ENCODE measurements at places on chromosomes 7 and 10.

DNA sequence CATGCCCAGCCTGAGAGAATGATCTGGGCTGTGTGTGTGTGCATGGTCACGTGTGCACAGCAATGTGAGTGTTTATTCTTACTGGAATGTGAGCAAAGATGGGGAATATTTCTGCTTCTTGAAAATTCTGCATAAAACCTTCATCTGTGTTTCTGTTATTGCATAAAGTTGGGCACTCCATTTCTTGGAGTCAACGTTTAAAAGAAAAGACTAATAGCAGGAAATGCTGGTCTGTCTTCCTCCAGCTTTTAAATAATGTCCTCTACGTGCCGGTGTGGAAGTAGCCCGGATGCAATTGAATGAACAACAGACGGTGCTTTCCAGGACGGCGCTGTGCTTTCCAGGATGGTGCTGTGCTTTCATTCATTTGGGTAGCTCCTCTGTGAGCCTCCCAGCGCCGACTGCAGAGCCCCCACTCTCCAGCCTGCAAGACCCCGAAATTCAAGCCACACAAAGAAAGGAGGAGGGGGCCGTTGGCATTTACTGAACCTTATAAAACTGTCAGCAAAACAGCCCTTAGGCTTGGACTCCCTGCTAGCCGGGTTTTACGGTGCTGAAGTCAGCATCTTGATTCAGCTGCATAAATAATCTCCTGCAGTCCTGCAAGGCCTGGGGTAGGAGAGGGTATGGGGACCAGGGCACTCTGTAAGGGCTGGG is 158.2 kb upstream of the PRKCQ start:
- DNase-seq: no peak

GRCh38 chr7:2276107-2276506 is 34.1 kb downstream of the NUDT1 start:
- DNase-seq: no peak

- DNase-seq: no peak
These were observed 7.5 kb upstream of the OPTN start for GRCh38 chr10:13092291-13093102.

- no peak for DNase-seq
These were observed 54.6 kb upstream of the OPN4 start for GRCh38 chr10:86599729-86600128.

DNA sequence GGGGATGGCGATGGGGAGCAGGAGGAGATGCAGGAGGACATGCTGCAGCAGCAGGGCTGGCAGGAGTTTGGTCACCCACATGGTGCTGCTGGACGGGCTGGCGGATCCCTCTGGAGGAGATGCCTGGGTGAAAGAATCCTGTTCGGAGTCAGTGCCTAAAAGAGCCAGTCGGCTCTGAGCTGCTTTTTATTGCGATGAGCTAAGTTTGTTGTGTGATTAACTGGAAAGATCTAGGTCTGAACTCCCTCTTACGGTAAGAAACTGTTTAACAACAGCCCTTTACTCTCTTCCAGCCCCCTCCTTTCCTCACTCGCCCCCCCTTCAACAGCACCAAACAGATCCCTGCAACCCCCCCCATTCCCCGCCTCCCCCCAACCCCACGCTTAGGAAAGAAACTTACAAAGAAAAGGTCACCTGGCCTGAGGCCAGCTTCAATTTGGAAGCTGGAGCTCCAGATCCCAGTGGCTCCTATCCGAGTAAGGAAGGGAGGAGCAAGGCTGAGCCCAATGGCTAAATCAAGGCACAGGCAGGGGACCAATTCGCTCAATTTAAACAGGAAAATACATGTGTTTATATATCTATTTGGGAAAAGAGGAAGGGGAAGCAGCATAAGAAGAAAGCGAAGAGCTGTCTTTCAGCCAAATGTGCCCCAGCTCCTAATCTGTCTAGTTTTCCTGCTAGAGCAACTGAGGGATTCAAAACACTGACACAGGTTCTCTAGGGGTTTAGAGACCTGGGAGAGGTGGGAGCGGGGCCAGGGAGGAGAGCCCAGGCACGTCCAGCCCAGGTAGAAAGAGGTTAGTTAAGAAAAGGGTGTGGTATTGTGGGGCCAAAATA is at the start of gene HGF:
HGF (minus strand) TSS at position 157 of the 837 bp plus-strand sequence; CDS start at position 81, 76 bp downstream.
- DNase-seq: no peak

DNA sequence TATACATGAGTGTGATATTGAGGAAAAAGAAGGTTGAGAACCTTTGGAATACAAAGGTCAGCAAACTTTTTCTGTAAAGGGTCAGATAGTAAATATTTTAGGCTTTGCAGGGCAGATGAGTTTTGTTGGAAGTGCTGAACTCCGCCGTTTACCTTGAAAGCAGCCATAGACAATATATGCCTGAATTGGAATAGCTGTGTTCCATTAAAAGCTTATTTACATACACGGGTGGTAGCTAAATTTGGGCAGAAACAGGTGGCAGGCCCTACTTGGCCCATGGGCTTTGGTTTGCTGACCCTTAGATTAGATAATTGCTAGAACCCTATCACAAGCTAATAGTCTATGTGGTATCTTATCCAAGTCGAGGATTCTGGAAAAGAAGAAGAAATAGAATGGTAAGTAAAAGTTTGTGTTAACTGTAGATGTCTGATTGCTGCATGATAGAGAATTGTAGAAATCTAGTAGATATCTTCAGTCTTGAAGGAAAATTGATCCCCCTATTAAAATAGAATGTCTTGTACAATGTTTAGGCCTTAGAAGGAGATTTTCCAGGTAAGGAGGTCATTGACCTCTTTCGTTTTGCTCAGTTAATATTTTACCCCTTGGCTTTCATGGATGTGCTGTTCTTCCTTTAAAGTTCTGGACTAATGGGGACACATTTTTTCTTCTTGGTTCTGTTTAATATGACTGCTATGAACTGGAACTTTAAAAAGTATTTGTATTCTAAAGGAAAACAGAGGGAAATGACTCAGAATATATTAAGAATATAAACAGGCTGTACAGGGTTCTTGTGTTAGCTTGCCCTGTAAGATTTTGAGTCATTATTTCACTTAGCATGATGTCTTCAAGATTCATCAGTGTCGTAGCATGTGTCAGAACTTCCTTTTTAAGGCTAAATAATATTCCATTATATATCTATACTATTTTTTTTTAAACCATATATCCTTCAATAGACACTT is 8.0 kb downstream of the RBM33 start:
- DNase-seq: no peak

DNA sequence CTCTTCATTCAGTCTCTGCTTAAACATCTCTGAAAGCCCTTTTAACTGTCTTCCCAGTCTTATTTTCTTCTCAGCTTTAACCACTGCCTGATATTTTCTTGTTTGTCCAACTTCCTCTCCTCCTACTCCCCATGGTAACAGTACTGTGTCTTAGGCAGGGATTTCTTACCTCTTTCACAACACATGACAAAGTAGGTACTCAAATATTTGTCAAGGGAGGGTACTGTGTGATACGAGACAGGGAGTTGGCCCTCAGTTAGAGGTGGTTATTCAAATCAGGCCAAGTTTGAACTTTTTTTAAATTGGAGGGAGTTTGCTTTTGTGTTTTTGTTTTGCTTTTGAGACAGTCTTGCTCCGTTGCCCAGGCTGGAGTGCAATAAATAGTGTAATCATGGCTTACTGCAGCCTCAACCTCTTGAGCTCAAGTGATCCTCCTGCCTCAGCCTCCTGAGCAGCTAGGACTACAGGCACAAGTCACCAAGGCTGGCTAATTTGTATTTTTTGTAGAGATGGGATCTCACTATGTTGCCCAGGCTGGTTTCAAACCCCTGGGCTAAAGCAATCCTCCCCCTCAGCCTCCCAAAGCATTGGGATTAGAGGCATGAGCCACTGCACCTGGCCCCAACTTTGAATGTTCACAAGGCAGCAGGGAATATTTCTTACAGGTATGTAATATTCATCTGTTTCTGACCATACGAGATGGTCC is 2.5 kb upstream of the KPNA7 start:
- DNase-seq: no peak

DNA sequence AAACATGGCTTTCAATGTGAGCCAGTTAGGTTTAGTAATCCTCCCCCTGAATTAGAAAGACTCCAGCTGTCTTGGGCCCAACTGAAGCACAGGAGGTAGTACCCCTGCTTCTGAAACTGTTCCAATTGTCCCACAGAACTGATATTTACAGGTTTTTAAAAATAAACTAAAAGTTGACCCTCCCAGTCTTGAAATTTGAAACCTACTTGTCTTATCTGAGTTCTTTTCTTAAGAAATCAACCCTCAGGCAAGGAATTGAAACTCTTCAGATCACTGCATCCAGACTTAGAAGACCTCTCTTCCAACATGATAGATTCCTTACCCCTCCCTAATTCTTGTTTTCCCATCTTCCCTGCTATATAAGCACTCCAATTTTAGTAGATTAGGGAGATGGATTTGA is 13.3 kb upstream of the ARHGAP21 start:
- DNase-seq: no peak

GRCh38 chr7:4837803-4838625 is 23.8 kb downstream of the PAPOLB start:
- DNase-seq: no peak

DNA sequence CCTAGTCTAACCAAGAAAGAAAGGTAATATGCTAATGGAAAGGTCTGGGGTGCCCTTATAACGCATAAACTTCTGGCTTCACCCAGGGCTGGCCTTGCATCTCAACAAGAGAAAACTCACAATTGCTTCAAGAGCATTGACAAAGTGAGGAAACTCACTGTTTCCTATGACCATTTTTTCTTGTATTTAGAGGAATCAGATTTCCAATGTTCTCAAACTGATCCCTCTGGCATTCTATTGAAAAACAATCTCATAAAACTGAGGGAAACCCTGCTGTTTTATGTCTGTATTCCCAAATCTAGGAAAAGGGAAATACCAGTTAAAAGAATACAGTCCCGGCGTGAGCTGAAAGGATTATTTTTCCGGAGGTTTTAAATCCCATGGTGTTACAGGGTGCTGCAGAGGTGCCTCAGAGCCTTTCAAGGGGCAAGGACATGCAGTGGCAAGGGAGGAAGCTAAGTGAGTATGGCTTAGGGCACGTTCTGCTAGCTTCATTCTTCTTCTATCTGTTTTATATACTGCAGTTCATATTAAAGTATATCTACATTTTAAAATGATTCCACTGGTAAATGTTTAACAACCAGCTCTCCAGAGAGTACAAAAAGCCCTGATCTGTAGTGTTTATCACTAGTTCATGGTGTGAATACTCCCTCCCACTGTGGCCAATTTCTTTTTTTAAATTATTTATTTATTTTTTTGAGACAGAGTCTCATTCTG is 68.7 kb downstream of the CAV1 start:
- DNase-seq: no peak

- DNase-seq: no peak
These were observed at the start of gene FAM180A for GRCh38 chr7:135748770-135749169. Gene FAM180A, minus strand, starts transcription at chr7:135748813. Its CDS starts 233 bp downstream, at chr7:135748580.

GRCh38 chr7:540997-541396 is 21.4 kb upstream of the PDGFA start:
- no peak for DNase-seq

- DNase-seq: peak; percentile 1
These were observed 4.0 kb upstream of the HECW1 start for GRCh38 chr7:43108255-43109011.

DNA sequence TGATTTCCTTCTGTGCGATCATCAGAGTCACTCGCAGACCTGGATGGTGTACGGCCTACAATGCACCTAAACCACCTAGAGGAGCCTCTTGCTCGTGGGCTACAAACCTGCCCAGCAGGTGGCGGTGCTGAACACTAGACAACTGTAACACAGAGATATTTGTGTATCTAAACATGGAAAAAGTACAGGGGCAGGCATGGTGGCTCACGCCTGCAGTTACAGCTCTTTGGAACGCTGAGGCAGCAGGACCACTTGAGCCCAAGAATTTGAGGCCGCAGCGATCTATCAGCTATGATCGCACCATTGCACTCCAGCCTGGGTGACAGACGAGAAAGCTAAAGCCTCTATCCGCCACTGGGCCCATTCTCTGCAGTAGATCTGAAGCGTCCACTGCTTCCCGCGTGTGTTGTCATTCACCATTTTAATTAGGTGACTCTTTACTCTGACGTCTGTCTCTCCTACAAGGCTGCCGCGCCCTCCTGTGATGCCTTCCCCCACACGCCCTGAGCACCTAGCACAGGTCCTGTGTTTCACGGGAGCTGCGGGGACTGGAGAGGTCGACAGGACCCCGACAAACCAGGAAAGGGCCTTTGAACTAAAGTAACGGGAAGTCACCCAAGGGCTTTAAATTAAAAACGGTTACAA is 774 bp downstream of the TUBGCP2 start:
- peak; percentile 57 for DNase-seq

GRCh38 chr10:44424957-44425356 is 40.1 kb upstream of the CXCL12 start:
- DNase-seq: no peak

DNA sequence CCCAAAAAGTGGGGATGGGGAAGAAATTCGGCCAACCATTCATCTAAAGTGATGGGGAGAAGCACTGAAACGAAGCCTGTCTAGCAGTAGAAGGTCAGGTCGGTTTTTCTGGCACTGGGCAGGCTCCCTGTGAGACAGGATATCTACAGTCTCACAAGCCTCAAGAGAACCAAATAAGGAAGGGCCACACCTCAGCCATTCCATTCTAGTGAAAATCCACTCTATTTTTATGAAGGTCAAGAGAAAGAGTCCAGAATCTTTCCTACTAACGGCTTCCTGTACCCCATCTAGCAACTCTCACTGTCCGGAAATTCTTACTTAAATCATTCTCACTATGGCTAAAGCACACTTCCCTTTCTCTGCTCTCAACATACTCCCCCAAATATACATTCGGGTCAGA is 267.1 kb downstream of the PRPF18 start:
- DNase-seq: no peak

GRCh38 chr7:55526770-55527169 is 45.5 kb downstream of the VOPP1 start:
- no peak for DNase-seq

DNA sequence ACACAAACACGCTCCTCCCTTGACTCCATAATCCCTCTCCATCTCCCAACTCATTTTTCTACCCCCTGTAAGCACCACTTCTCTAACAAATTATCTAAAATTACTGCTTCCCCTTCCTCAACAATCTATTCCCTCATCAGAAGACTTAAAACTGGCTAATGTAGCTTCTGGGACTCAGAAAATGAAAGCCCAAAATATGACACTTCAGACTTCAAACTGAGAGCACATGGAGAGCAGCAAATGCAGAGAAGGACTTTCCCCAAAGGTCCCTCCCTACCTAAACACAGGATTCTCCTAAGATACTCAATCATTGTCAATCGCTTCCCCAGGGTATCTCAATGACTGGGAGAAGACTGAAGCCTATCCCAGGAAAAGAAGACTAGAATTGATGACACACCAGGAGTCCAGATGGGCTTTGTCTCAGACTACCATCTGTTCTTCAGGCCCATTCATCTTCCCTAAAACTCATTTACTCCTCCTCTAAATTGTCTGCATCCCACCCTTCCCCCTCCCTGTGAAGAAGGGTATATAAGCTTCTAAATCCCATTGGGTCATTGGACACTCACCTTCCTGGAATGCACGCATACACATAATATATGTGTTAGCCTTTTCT is 39.2 kb downstream of the ST8SIA6 start:
- DNase-seq: no peak

DNA sequence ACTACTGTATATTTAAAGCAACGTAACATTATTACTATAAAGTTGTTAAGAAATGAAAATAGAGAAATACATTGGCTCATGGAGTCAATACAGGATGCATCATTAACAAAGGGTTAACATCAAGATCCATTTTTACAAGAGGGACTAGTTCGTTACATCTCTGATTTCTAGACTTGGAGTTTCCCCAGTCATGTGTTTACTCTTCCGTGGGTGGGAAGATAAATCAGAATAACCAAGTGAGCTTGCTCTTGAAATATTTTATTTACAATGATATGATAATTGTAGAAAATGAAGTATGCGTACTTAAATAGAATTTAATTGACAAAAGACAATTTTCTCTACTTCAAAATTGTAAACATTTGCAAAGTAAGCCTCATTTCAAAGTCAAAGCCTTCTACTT is 1.0 kb upstream of the PRKAR2B start:
- DNase-seq: no peak
